Activated CD4-positive, alpha-beta T cell treated with anti-CD3 and anti-CD28 coated beads, Interleukin-2, amount 10 ng/mL, durations not matched to agents 24 days and 14 days (primary cell): ENCODE measurements at places on chromosomes 2 and 18. TPM values are rescaled to one million over a fixed set of nuclear protein-coding genes. Genes with fewer than 3 reads are reported as not detected.

The INPP5D gene
- 43.6 and 45.8 TPM in 2 replicates for total RNA-seq

The DSC2 gene
- not detected in 2 replicates for total RNA-seq

The RIT2 gene
- not detected in 2 replicates for total RNA-seq

The SIX2 gene
- not detected in 2 replicates for total RNA-seq

The CTIF gene
- 6.5 and 9.5 TPM in 2 replicates for total RNA-seq

- peaks cover 34% of the 10 kb centered on the region for H3K4me1 ChIP-seq
- peak; percentile 92 for DNase-seq
- H3K27ac ChIP-seq = peak overlapping the region; percentile 61
Observed at GRCh38 chr2:113138428-113139322, 11.3 kb downstream of the IL1RN start.

GRCh38 chr18:44918142-44918476 is 237.4 kb downstream of the SETBP1 start:
- H3K27ac ChIP-seq = no peak overlapping the region
- no peaks in the 10 kb centered on the region for H3K36me3 ChIP-seq
- H3K27me3 ChIP-seq = peaks cover 7% of the 10 kb centered on the region

DNA sequence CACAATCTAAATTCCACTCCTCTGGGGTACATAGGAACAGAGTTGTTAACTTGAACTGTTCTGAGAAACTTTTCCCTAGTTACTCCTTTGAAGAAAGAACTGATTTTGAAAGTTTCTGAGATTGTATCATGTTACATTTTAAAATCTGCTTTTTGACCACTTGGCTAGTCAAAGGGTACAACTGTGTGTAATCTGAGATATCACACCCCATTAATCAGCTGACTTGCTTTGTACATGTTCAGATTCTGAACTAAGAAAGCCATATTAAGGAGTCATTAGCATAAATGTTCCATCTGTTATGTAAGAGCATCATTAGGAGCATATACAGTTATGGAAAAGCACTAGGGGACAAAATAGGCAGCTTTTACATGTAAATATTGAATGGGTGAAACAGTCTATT is 3.8 kb upstream of the WDR35 start:
- no peak overlapping the region for H3K4me3 ChIP-seq
- H3K27ac ChIP-seq = no peak overlapping the region
- peaks cover 15% of the 10 kb centered on the region for H3K4me1 ChIP-seq
- DNase-seq = no peak

DNA sequence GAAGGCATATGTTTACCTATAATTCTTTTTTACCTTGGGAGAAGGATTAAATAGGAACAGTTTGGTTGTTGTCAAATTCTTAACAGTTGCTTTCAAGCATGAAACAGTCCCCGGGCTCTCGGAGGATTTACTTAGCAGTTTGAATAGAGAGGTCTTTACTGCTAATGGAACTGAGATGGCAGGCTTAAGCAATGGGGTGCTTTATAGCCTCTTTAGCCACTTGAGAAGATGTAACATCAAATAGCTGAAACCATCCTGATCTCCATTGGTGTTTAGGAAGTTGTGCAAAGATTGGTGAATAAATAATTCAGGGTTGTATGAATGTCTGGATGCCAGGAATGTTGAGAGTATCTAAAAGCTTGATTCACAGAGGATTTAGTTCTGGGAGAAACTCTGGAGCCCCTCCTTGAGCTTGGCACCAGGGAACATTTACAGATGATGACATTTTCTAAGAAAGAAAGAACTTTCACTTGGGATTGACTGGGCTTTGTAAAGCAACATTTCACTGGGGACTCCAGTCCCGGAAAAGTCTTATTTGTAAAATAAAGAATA is 51.9 kb downstream of the PTPRM start:
- H3K4me3 ChIP-seq = no peak overlapping the region
- no peak overlapping the region for H3K27ac ChIP-seq
- H3K4me1 ChIP-seq = no peaks in the 10 kb centered on the region

- DNase-seq = peak; percentile 80
- no peak overlapping the region for H3K4me3 ChIP-seq
- no peak overlapping the region for H3K27ac ChIP-seq
- H3K36me3 ChIP-seq = no peaks in the 10 kb centered on the region
Observed at GRCh38 chr2:212686285-212686895, 147.8 kb upstream of the ERBB4 start.

GRCh38 chr18:25798046-25798445 is 292.4 kb downstream of the SS18 start:
- H3K4me3 ChIP-seq = no peak overlapping the region
- no peaks in the 10 kb centered on the region for H3K4me1 ChIP-seq
- no peak for DNase-seq

- no peak overlapping the region for H3K4me3 ChIP-seq
- no peaks in the 10 kb centered on the region for H3K36me3 ChIP-seq
- H3K4me1 ChIP-seq = no peaks in the 10 kb centered on the region
- DNase-seq = no peak
Observed at GRCh38 chr2:45813003-45813941, 161.8 kb downstream of the PRKCE start.

DNA sequence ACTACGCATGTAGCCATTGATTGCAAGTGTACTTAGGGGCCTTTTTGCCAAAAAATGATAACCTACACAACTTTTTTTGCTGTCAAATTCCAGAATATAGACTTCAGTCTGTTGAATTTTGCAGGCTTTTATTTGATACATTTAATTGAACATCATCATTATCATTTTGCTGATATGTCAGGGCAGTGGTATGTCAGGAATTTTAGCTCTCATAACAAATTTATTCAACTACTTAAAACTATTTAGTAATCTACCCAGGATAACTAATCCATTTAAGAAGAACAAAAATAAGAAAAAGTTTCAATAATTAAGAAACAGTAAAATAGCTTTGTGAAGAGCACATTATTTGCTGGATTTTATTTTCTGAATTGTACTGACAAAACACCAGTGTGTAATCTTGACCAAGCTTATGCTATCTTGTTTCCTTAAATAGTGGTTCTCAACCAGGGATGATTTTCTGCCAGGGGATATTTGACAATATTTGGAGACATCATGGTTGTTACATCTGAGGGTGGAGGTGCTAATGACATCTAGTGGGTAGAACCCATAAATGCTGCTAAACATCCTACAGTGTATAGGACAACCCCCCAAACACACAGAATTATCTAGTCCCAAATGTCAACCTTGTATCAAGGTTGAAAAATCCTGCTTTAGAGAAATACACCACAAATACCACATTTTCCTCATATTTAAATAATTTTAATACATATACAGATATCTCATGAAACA is 12.1 kb upstream of the TTN start:
- no peaks in the 10 kb centered on the region for H3K27me3 ChIP-seq
- no peak overlapping the region for H3K27ac ChIP-seq
- peaks cover 9% of the 10 kb centered on the region for H3K4me1 ChIP-seq
- no peak overlapping the region for H3K4me3 ChIP-seq

- H3K36me3 ChIP-seq = peaks cover 54% of the 10 kb centered on the region
- H3K27me3 ChIP-seq = no peaks in the 10 kb centered on the region
- peak; percentile 87 for DNase-seq
Observed at GRCh38 chr18:77124452-77124922, 8.1 kb downstream of the MBP start.

GRCh38 chr2:215573496-215573895 is 137.6 kb upstream of the FN1 start:
- H3K27ac ChIP-seq = no peak overlapping the region
- H3K27me3 ChIP-seq = peaks cover 6% of the 10 kb centered on the region

DNA sequence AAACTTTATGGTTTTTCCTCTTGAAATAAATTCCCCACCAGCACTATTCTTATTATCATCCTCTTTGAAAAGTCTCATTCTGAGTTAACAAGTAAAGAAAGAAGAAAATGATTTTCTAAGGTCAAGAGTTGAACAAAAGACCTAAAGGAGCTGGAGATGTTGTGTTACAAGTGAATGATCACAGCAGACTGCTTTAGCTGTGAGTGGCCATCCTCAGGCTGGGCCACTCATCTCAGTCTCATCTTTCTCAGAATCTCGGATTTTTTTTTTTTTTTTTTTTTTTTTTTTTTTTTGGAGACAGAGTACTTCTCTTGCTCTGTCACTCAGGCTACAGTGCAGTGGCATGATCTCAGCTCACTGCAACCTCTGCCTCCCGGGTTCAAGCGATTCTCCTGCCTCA is 133.3 kb downstream of the CDH2 start:
- no peaks in the 10 kb centered on the region for H3K36me3 ChIP-seq
- no peak overlapping the region for H3K4me3 ChIP-seq
- no peaks in the 10 kb centered on the region for H3K27me3 ChIP-seq
- no peak overlapping the region for H3K27ac ChIP-seq
- no peak for DNase-seq

DNA sequence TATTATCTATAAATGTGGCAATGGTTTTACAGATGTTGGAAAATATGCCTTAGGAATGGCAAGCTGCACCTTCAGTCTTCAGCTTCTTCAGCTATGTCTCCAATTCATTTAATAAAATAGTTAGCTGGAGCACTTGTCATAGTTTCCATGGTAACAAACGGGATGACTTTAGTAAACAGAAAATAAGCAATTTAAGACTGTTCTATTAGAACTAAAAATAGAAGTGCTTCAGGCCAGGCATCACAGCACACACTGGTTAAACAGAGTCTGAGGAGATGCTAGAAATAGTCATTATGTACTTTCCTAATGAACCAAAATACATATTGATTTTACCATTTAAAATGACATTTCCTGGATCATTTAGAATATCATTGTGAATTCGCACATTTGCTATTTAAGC is 195.0 kb downstream of the GCA start:
- H3K36me3 ChIP-seq = no peaks in the 10 kb centered on the region
- no peaks in the 10 kb centered on the region for H3K27me3 ChIP-seq
- H3K4me3 ChIP-seq = no peak overlapping the region
- no peak for DNase-seq

DNA sequence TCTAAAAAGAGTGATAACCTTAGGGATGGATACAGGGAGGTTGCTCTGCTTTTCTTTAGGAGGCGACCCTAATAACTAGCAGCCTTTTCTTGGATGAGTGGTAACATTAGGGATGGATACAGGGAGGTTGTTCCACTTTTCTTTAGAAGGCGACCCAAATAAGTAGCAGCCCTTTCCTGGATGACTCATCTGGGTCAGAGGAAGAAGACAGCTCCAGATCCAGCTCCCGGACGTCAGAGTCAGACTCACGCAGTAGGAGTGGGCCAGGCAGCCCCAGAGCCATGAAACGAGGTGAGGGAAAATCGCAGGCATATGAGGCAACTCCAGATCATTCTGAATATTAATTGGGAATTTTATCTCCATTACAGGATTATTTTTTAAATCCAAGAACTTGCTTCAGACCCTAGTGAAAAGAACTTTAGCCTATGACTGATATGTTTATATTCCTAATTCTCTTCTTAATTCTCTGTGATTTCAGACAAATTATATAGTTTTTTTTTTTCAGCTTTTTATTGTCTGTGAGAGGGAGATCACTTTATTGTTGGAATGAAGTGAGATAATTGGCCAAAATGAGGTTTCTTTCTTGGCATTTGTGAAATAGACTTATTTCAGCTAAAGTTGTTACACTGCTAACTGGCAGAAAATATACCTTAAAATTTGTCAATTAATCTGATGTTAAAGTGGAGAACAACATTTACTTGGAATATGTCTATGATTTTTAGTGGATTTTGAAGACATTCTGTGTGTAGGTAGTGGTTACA is 31.2 kb upstream of the C1GALT1C1L start:
- peaks cover 7% of the 10 kb centered on the region for H3K27me3 ChIP-seq
- H3K36me3 ChIP-seq = no peaks in the 10 kb centered on the region
- no peaks in the 10 kb centered on the region for H3K4me1 ChIP-seq
- DNase-seq = no peak
- no peak overlapping the region for H3K4me3 ChIP-seq
- no peak overlapping the region for H3K27ac ChIP-seq
